Activated naive CD4-positive, alpha-beta T cell treated with anti-CD3 and anti-CD28 coated beads, Interleukin-2, amount 50 U/mL, for 72 hours (primary cell): ENCODE measurements at places on chromosomes 6 and 20. TPM values are rescaled to one million over a fixed set of nuclear protein-coding genes. Genes with fewer than 3 reads are reported as not detected.

Gene SEL1L2
- total RNA-seq: not detected

Gene CAGE1
- 0.30 TPM for total RNA-seq

Gene SLC32A1
- total RNA-seq: not detected

Gene GHRH
- not detected for total RNA-seq

Gene OOEP
- total RNA-seq: not detected

Gene RSPH9
- total RNA-seq: 0.21 TPM

- DNase-seq: no peak
Observed at GRCh38 chr6:89768324-89768723, 51.3 kb downstream of the MDN1 start.

DNA sequence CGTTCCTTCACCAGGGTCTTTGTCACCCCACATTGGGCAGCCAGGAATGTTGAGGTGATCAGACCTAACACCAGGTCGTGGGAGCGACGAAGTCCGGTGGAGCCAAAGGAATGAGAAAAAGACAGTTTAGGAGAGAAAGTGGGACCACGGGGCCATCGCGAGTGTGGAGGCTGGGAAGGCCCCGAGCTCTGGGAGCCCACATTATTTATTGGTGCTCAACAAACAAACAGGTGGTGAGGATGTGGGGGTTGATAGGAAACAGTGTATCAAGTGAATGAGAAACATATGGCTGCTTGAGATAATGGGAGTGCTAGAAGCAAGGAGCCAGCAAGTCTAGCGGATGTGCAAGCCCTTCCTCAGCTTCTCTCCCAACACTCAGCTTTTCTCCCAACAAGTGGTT lies 287.1 kb upstream of the SGK1 start:
- DNase-seq: no peak

- DNase-seq: no peak
Observed at GRCh38 chr6:31114541-31114878, at the start of gene PSORS1C1. Gene PSORS1C1 (plus strand): TSS chr6:31114800. CDS start chr6:31129633, 14,833 bp downstream.

GRCh38 chr20:61170496-61171320 lies 81.4 kb upstream of the CDH4 start:
- no peak for DNase-seq

GRCh38 chr20:23116311-23117089 lies 30.4 kb upstream of the CD93 start:
- no peak for DNase-seq

GRCh38 chr6:55953335-55953734 lies 77.9 kb upstream of the BMP5 start:
- no peak for DNase-seq

GRCh38 chr6:2556761-2557160 lies 194.0 kb downstream of the MYLK4 start:
- DNase-seq: no peak

DNA sequence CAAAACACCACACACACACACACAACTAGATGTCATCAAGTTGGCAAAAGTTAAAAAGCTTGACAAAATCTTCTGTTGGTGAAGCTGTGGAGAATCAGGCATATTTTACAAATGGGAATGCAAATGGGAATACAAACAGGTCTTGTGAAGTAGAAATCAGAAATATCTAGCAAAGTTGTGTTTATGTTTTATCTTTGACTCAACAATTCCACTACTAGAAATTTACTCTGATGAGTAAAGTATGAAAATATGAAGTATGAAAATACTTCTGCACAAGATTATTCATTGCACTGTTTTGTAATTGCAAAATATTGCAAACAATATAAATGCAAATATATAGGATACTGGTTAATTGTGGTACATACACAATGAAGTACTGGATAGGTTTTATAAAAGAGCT lies 1166.0 kb upstream of the GJE1 start:
- no peak for DNase-seq

GRCh38 chr6:167990016-167990945 lies 7.2 kb upstream of the KIF25 start:
- DNase-seq: no peak

DNA sequence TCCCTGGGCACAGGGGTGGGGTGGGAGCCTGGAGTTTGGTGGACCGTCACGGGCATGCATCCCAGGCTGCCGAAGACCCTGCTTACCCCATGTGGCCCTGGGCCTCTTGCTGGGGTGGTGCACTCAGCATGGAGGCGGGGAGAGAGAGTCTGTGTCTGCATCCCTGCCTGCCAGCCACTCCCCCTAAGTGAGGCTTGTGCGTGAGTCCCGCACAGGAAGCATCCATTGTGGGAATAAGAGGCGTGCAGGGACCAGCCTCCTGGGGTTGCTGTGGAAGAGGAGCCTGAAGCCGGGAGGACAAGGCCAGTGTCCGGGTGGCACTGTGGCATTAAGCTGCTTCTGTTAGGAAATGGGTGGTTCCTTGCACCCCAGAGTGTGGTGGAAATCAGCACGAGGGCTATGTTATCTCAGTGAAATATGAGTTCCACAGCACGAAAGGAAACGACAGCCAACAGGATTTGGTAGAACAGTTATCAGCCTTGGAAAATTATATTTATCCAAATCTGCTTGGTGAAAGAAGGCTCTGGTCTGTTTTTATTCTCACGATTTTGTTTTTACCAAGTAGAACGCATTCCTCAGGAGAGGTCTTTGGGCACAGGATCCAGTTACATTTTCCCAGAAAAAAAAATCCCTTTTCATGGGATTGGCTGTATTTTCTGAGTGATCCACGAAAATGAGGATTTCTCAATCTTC lies 35.7 kb downstream of the CDH4 start:
- DNase-seq: no peak

- DNase-seq: no peak
Observed at GRCh38 chr6:149586149-149586548, 20.0 kb downstream of the GINM1 start.

- DNase-seq: no peak
Observed at GRCh38 chr20:32535316-32535952, 49.7 kb downstream of the NOL4L start.

DNA sequence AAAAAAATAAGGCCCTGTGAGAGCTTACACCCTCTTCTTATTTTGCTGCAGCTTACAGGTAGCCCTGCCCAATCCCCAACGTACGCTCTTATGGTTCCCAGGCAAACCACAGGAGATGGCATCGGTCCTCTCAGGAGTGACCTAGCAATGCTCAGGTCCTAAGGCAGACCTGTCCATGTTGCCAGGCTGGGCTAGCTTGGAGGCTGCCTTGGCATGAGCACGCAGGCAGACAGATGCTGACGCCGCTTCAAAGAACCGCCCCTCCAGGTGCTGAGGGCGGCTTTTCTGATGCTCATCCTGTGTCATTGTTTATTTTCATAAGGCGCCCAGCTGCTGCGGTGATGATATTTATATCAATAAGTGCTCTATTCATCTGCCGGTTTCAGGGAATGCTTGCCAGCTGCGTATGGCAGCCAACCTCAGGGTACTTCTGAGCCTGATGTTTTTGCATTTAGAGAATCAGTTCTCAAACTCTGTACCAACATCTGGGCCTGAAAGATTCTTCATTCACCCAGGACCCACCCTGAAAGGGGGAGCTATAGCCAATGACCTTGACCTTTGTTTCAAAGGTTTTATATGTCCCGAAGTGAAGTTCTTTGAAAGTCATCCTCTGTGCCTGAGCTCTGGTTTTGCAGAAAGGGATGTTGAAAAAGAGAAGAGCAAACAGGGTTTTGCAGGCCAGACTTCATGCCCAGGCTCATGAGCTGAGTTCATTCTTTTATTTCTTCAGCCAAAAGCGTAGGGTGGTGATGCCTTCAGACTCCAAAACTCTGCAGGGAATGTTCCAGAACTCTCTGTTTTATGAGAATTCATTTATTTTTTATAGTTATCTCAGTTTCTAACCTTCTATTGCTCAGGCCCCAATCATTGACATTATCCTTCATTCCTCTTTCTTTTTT lies 475.6 kb upstream of the CHD6 start:
- no peak for DNase-seq

GRCh38 chr6:107179004-107179403 lies 63.7 kb upstream of the BEND3 start:
- DNase-seq: no peak

GRCh38 chr6:39902786-39903465 lies 31.3 kb downstream of the MOCS1 start:
- DNase-seq: no peak
